ENCODE measurements at places on chromosomes 3 and 15.

GRCh38 chr15:25436707-25437106 lies 2.1 kb downstream of the UBE3A start:
- DNase-seq: no peak

- no peak for DNase-seq
These were observed 82.0 kb upstream of the EPHB3 start for GRCh38 chr3:184479426-184480126.

DNA sequence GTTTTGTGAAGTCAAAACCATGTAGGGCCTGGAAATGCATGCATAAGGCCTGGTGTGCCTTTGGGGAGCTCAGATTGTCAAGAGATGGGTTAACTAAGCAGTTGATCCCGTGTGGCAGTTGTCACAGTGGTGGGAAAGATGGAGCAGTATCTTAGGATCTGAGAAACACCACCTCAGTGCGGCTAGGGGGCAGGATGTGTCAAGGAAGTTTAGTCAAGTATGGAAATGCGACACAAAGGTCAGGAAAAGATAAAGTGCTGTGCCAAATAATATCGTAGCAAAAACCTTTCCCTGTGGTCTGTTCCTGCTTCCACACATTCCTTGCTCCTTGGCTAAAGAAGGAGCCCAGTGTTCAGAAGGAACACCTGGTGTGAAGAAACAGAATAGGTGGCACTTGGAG lies 396.4 kb downstream of the EDEM1 start:
- DNase-seq: no peak

GRCh38 chr3:134642445-134643149 lies 8.2 kb downstream of the KY start:
- no peak for DNase-seq

DNA sequence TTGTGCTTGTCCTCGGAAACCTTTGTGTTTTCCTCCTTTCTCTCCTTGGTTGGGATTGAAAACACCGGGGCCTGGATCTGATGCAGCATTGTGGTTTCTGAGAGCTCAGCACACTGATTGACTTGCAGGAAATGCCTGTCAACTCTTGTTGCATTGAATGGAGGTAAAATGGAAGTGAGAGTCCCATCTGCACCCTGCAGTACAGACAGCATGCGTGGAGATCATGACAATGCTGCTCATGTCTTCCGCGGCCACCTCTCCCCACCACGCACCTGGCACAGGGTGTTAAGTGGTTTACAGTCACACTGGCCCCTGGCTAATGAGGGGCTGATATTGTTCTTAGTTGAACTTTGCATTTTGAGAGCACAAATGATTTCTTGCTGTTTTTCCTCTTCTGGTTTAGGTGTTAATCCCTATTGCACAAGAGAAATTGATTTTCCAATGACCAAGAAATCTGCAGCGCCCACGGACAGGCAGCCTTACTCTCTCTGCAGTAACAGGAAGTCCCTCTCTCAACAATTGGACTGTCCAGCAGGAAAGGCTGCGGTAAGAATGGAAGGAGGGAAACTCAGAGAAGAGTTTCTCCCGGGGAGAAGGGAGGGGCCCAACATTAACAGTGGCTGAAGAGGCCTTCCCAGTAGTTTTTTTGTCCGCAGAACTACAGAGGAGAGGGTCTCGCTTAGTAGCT lies 58.5 kb downstream of the STARD5 start:
- peak; percentile 13 for DNase-seq

DNA sequence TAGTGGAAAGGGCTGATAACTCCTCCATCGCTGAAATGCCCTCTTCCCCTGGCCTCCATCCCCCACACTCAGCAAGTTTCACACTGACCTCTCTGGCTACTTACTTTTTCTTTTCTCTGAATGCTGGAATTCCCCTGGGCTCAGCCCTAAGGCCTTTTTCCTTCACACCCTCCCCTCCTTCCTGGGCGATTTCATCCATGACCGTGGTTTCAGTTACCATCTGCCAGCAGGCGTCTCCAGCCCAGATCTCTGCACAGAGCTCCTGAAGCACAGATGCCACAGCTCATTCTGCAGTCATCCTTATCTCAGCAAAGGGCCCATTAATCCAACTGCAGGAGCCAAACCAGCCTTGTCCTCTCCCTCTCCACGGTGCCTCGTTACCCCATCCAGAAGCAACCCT lies 114.0 kb downstream of the RFTN1 start:
- peak; percentile 84 for DNase-seq

DNA sequence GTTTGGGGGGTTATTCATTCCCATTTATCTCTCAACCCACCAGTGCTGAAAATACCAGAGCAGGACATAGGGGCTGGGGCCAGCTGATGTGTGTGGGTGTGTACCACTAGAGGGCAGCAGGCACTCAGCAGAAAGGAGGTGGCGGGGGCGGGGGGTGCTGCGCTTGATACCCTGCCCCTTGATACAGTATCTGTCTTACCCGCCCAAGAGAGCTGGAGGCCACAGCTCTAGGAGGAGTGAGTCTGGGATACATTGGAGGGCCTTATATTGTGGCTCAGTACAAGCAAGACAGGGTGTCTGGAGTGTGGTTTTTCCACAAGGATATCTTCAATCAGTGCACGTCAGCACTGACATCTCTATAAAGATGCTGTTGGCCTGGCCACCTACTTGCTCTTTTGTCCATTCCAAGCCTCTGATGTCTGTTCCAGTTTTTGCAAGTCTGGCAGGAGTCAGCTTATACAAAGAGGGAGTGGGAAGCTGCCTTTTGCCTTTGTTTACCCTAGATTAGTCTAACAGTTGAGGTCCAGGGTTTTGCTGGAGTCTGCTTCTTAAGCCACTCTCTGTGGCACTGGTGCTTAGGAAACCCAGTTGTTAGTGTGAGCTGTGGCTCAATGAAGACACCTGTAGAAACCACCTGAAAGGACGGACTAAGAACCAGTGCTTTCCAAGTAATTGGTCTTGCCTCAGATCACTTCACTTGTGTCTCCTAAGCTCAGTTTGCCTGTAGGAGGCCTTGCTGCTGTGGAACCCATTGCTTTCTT lies 1.5 kb upstream of the RBM15B start:
- DNase-seq: peak; percentile 83

DNA sequence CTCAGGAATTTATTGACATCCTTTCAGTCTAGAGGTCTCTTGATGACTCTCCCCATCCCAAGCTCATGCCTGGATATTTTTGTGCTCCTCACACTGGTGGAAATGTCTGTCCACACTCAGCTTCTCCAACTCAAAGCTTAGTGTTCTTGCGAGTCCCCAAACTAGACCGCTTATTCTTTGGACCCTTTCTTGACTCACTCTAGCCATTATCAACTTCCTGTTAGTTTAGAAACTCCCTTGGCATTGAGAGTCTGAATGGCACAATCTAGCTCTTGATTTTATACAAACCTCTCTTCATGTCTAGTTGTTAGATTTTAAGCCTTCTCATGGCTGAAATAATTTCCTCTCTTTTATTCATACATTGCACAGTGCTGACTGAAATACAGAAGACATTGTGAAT lies 19.6 kb downstream of the TIGIT start:
- DNase-seq: no peak

DNA sequence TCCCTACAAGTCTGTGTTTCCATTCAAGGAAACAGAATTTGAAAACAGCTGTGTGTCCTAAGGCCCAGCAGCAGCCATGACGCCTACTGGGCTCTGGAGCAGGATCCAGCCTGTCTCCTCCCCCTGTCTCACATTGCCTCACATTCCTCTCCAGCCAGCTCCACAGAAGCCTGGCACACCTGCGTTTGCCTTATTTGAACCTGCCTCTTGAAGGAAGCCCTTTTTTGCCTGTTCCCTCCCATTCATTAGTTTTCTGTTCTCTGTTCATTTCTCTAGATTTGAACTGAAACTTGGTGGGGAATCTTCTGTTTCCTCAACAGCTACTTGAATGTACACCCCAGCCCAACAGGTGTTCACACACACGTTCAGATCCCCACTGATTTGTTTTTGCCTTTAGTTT lies 890.5 kb downstream of the TUSC7 start:
- no peak for DNase-seq

- DNase-seq: no peak
These were observed 35.5 kb downstream of the BNC1 start for GRCh38 chr15:83249030-83249343.

DNA sequence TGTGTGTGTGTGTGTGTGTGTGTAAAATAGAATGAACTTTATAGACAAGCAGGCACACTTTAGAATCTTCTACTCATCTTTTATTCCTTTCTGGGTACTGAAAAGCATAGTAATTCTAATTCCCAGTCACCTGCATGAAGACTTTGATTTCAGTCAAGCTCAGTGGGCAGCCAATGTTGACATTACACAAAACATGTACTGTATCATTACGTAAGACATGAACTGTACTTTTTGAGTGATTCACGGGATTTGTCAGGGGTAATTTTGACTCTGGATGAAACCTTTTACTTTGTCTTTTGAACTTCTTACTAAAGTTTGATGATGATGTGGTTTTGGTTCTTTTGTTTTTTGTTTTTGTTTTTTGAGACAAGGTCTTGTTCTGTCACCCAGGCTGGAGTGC lies 38.8 kb downstream of the PTPRG start:
- peak; percentile 16 for DNase-seq

DNA sequence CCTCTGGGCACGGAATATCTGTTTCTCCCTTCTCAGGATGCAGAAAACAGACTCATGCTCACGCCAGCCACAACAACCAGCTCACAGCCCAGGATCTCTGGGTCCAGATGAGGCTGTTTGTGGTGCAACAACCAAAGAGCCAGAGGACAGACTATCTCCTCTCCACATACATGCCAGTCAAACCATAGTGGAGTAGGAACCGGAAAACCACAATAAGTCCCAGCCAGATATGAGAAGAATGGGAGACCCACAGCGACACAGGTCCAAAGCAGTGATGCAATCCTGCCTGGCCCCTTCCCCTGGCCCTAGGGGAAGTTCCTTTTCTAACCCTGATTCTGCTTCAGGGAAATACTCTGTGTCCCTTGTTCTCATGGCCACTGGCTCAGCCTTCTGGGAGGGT lies 27.6 kb downstream of the MEX3B start:
- DNase-seq: no peak

All from adipocyte (in vitro differentiated cells).